Activated CD8-positive, alpha-beta memory T cell treated with anti-CD3 and anti-CD28 coated beads for 24 hours (primary cell): ENCODE measurements at places on chromosomes 12 and 14.

DNA sequence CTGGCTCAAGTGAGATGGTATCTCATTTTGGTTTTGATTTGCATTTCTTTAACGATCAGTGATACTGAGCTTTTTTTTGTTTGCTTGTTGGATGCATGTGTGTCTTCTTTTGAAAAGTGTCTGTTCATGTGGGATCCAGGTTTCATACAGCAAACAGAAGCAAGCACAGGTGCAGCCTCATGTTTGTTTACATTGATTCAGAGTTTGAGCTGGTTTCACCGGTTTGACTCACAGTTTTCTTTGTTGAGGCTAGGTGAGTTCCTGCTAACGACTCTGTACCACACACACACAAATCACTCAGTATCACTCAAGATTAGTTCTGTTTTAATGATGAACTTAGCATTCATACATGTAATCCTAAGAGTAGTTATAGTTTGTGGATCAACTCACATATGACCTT, 3.7 kb downstream of the OR10G2 start:
- no peak for DNase-seq

DNA sequence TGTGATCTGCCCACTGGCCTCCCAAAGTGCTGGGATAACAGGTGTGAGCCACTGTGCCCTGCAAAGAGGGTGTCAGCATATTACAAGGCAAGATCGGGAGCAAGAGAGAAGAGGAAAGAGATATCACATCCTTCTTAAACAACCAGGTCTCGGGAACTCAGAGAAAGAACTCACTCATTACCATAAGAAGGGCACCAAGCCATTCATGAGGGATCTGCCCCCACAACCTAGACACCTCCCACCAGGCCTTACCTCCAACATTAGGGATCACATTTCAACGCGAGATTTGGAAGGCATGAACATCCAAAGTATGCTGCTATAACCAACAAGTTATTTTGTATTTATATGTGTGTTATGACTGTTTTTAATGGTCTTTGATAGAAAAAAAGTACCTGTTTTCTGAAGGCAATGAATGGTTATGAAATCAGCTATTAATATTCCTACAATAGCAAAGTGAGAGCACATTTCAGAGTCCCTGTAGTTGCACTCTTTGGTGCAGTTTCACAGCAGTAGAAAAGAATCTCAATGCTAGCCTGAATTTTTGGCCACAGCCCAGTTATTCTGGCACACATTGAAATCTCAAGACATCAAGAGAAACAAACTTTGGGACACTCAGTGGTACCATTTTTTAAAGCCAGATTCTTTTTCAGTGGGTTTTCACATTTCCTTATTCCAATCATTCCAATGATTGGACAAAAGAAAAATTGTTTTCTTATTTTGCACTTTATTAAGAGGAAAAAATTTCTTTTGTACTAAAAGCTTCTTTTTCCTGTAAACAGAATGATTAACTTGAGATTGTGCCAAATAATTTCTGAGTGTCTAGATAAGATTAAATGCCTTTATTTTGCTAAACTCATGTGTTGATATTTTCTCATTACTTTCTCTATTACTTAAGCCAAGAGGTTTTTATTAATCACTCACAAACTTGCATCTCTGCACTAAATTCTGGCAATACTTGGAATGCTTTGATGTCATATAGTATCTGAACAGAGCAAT, 582.6 kb upstream of the ATP2B1 start:
- DNase-seq, result no peak

GRCh38 chr14:101956179-101956885, 8.0 kb upstream of the DYNC1H1 start:
- DNase-seq, result no peak

GRCh38 chr12:132343294-132344004, 14.1 kb upstream of the GALNT9 start:
- no peak for DNase-seq

DNA sequence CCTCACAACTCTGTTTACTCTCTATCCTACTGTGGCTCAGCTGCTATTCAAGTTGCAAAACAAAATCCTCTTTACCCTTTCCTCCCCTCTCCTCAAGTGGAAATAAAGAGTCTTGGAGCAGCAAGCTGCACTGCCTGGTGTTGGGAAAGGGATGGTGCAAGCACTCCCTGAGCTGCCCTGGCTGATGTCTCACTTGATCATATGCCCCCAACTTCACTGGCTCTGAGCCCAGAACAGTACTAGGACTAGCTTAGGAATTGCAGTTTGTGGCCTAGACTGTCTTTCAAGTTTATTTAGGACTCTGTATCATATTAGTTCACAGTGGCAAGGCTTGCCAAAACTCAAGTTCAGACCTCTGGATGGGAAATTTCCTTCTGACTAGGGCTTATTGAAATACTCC, 1683.8 kb upstream of the SEL1L start:
- DNase-seq, result no peak
